Kidney (tissue), 22 donors: ENCODE measurements at places on chromosomes 16 and 17. TPM values are rescaled to one million over a fixed set of nuclear protein-coding genes. Genes with fewer than 3 reads are reported as not detected.
A peak's percentile ranks its signal among the peaks of the same experiment; 100 is the strongest.

DNA sequence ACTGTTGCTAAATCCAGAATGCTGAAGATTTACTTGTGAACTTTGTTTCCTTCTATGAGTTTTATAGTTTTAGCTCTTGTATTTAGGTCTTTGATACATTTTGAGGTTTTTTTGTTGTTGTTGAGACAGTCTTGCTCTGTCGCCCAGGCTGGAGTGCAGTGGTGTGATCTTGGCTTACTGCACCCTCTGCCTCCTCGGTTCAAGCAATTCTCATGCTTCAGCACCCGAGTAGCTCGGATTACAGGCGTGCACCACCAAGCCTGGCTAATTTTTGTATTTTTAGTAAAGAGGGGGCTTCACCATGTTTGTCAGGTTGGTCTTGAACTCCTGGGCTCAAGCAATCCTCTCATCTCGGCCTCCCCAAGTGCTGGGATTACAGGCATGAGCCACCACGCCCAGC lies 14.4 kb downstream of the TENT4B start:
- DNase-seq: peak; percentile 58

DNA sequence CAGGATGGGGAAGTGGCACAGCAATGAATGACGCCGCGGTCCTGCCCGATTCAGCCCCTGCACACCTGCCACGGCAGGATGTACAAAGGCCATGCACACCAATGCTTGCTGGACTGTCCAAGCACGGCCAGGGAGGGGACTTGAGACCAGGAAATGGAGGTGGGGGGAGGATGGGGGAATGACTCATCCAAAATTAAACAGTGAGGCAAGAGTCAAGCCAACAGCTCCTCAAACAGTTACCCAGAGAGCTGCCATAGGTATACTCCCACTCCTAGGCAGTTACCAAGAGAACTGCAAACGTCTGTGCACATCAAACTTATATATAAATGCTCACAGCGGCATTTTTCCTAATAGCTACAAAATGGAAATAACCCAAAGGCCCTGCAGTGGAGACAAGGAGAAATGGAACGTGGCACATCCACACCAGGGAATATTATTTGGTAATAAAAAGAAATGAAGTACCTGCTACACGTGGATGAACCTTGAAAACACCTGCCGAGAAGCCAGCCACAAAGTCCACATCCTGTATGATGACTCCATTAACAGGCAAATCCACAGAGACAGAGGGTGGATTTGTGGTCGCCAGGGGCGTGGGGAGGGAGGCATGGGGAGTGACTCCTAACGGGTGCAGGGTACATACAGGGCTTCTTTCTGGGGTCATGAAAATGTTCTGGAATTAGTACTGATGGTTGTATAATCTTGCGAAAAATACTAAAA lies 54.1 kb downstream of the VAC14 start:
- DNase-seq: no peak

- no peak for DNase-seq
Observed at GRCh38 chr17:4587803-4588202, 3.5 kb downstream of the SMTNL2 start.

The EVI2B gene
- total RNA-seq: 16.5 TPM

- no peak for DNase-seq
Observed at GRCh38 chr17:14118951-14119350, 49.6 kb downstream of the COX10 start.

DNA sequence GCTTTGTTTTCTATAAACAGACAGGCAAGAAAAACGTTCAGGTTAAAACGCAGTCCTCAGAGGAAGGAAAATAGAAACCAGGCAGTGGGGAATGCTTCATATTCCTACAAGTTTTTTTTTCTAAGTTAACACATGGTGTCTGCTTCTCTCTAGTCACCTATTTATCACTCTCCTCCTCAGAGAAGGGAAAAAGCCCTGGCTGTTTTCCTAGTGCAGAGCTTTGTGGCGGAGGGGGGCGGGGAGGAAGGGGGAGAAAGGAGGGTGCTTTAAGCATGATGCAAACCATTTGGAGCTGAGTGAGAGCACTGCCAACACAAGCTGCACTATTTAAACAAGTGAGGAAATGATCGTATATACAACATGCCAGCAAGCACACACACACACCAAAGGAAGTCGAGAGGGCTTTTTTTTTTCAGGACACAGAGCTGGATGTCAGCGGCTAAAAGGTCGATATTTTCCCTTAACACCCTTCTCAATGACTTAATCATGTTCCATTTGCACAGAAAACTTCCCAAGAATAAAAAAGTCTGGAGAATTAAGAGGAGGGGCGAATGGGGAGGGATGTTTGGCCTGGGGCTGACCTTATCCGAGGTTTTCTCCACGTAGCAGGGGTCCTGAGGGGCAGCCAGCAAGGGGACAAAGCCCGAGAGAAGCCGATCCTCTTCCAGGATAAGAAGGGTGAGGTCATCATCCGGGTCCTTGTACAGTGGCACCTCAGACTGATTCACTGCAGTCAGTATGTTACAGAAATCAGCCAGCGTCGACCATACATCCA lies 117.4 kb downstream of the HIC1 start:
- DNase-seq: peak; percentile 84

The C17orf100 gene
- 3.4 TPM for total RNA-seq

DNA sequence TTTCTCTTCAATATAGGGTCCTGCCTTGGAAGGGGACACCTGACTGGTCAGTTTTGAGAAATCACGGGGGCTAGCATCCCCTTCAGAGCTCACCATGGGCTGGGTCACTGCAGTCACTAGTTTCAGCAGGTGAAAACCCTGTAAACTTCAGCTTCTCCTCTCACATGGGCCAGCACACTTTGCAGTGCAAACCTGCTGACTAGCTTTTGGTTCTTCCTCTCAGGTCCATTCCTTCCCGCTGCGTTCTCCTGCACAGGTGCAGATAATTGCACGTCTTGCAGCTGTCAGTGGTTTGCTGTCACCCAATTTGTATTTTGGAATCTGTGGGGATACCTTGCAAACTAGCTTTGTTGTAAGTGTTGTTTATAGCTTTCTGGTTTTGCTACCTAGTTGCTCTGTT lies 95.1 kb downstream of the LYRM1 start:
- no peak for DNase-seq

The TMEM114 gene
- not detected for total RNA-seq

The ATXN1L gene
- total RNA-seq: 37.5 TPM

- no peak for DNase-seq
Observed at GRCh38 chr16:60755907-60756306, 1280.3 kb downstream of the CDH8 start.

DNA sequence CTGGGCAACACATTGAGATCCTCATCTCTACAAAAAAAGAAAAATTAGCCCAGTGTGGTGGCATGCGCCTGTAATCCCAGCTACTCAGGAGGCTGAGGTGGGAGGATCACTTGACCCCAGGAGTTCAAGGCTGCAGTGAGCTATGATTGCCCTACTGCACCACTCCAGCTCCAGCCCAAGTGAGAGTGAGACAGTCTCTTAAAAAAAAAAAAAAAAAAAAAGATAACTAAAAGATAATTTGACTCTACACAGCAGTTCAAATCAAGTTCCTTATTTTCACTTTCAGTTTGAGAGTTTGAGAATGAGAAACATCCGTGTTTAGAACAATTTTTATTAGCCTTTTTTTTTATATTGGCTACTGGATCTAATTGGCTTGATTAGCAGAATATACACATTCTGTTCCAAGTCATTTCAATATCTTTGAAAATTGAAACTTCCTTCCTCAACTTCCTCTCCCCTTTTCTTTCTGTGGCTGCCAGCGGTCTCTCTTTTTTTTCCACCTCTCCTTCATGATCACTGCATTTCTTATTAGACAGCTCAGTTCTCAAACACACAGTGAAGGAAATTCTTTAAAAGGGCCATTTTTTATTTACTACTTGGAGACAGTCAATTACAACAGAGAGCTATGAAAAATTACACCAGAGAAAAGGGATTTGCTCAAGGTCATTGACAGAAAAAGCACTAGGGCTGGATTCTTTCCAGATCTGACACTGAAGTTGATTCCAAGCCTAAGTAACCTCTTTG lies 4.5 kb upstream of the ACSF2 start:
- no peak for DNase-seq

The C17orf78 gene
- total RNA-seq: not detected

The CDK5R1 gene
- 1.5 TPM for total RNA-seq

- peak; percentile 45 for DNase-seq
Observed at GRCh38 chr17:1762901-1763898, 1.3 kb downstream of the SERPINF1 start.

The OR3A3 gene
- not detected for total RNA-seq

DNA sequence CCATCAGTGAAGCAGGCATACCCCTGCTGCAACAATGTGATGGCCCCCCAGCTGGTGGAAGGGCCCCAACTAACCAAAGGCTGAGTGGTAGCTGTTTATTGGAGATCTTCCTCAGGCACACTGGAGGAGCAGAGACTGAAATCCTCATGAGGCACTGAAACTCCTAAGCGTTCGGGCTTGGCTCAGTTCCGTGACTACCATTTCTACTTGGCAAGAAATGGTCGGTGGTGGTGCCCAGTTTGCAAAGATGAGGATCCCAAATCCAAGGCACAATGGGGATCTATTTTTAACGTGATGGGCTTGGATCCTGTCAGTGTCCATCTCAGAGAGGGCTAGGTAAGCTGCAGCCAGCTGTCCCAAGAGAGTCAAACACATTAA lies 82.8 kb downstream of the TNFRSF13B start:
- no peak for DNase-seq

- no peak for DNase-seq
Observed at GRCh38 chr17:4156750-4157381, 13.9 kb downstream of the CYB5D2 start.

The C17orf67 gene
- 2.0 TPM for total RNA-seq

DNA sequence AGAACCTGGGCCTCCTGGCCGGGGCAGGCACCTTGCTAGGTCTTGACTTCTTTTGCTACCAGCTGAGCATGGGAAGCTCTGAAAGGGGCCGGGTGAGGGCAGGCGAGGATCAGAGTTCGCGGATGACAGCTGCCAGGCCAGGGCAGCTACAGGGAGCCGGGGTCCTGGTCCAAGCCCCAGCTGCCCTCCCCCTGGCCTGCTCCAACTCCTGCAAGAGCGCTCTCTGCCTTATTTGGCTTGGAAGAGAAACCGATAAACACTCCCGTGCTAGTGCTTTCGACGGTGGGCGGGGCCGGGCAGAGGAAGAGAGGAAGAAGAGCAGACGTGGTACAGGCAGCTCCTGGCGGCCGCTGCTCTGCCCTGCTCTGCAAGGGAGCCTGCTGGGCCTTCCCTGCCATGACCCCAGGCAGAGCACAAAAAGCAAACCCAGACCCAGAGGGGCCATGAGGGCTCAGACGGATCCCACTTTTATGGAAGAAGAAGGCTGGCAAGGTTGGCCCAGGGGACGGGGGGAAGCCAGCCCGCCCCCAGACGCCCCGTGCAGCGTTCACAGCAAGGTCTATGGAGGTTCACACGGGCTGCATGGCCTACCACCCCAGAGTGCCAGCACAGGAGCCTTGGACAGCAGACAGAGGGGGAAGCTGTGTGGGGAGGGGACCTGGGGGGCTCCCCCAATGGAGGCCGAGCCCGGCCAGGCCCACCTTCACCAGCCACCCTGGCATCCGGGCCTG lies 25.6 kb downstream of the PIEZO1 start:
- DNase-seq: no peak

The GSDMA gene
- total RNA-seq: 0.47 TPM

DNA sequence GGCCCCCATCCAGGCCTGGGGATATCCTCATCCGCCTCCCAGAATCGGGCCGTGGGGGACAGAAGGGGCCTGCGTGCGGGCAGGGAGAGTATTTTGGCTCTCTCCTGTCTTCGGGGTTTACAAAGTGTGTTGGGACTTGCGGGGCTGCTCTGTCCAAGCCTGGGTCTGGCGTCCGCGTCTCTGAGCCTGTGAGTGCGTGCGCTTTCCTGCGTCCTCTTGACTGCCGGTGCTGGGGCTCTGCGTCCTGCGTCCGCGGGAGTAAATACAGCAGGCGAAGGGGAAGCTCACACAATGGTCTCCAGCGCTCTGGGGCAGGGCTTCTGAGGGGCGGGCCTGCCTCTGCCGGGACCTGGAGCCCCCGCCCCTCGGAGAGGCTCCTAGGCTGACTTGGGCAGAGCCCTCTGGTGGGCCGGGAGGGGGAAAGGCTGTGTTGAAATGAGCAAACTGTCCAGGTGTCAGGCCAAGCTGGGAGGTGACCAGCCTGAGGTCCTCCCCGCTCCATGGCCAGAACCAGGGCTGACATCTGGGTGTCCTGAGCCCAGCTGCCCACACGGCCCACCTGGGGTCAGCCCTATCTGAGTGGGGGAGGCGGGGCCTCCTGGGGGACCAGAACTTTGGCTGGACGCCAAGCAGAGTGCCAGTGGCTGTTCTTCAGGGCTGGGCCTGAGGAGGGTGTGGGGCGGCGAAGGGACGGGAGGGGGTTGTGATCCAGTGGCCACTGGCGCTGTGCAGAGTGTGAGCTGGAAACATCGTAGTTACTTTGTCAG lies 233.6 kb downstream of the SEC14L1 start:
- DNase-seq: peak; percentile 94

- no peak for DNase-seq
Observed at GRCh38 chr17:75199886-75200618, 5.4 kb upstream of the NUP85 start.

- no peak for DNase-seq
Observed at GRCh38 chr16:85229869-85230462, 117.7 kb upstream of the CIBAR2 start.

DNA sequence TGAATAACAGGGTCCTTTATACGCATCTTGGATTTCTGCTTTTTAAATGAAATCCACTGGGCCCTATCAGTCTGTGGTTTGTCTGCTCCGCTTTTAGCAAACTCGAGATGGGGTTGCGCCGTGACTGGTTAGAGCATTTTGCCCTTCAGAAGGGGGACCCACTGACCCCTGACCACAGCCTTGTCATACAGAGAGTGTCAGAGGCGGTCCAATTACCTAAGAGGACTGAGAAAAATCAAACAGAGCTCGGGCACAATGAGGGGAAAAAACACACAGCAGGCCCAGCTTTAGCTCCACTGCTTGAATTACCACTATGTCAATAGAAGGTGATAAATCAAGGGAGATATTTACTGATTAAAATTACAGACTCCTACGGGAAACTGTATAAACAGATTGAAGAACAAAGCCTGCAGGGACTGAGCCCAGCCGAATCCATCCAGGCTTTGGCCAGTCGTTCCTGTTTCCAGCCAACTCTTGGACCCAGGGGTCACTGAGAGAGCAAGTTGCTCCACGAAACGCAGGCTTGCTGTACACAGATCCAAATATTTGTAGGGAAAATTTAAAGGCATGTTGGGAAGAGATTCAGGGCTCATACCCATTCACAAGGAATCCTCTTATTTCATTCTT lies 131.9 kb upstream of the ZFHX3 start:
- peak; percentile 70 for DNase-seq
